ENCODE measurements at places on chromosomes 11 and 22. TPM values are rescaled to one million over a fixed set of nuclear protein-coding genes. Genes with fewer than 3 reads are reported as not detected.

GRCh38 chr11:17752144-17752543 is 17.6 kb downstream of the KCNC1 start:
- H3K27ac ChIP-seq = no peak overlapping the region
- H3K27me3 ChIP-seq = peaks cover 9% of the 10 kb centered on the region
- no peak overlapping the region for H3K4me3 ChIP-seq
- H3K4me1 ChIP-seq = no peaks in the 10 kb centered on the region
- DNase-seq = no peak

GRCh38 chr22:47040486-47041270 is 278.2 kb downstream of the TBC1D22A start:
- peaks cover 19% of the 10 kb centered on the region for H3K4me1 ChIP-seq
- H3K4me3 ChIP-seq = no peak overlapping the region
- peaks cover 3% of the 10 kb centered on the region for H3K36me3 ChIP-seq
- H3K27ac ChIP-seq = no peak overlapping the region
- DNase-seq = no peak

- no peak for DNase-seq
- no peak overlapping the region for H3K4me3 ChIP-seq
- peaks cover 12% of the 10 kb centered on the region for H3K36me3 ChIP-seq
- H3K4me1 ChIP-seq = peaks cover 19% of the 10 kb centered on the region
- H3K27me3 ChIP-seq = no peaks in the 10 kb centered on the region
- no peak overlapping the region for H3K27ac ChIP-seq
Observed at GRCh38 chr22:50204571-50204970, 3.8 kb downstream of the SELENOO start.

DNA sequence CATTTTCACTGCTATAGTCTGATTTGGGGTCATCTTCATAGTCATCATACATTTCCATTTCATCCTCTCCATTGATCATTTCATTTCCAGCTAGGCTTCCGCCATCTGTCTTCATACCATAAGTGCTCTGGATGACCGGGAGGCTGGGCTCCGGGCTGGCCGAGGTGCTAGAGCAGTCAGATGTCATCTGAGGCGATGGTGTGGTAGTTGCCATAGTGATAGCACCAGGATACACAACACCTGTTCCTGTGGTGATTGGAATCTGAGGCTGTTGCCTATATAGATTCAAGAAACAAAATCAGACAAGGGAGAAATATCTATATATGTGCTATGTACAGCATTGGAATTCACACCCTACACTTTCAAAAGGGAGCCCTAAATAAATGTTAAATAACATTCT is 383.5 kb downstream of the SOX6 start:
- H3K27ac ChIP-seq = no peak overlapping the region
- no peaks in the 10 kb centered on the region for H3K27me3 ChIP-seq
- DNase-seq = no peak
- H3K4me1 ChIP-seq = no peaks in the 10 kb centered on the region

GRCh38 chr22:42299586-42300258 is 29.3 kb upstream of the TCF20 start:
- H3K27ac ChIP-seq = peak overlapping the region; percentile 72
- H3K27me3 ChIP-seq = no peaks in the 10 kb centered on the region
- H3K4me1 ChIP-seq = peaks cover 86% of the 10 kb centered on the region
- H3K36me3 ChIP-seq = no peaks in the 10 kb centered on the region
- H3K4me3 ChIP-seq = peak overlapping the region; percentile 44

NNMT gene
- total RNA-seq = not detected

ACAD8 gene
- total RNA-seq = 17.6 TPM

Data from activated naive CD4-positive, alpha-beta T cell treated with anti-CD3 and anti-CD28 coated beads for 36 hours (primary cell).